ENCODE measurements at places on chromosomes 4 and X.

DNA sequence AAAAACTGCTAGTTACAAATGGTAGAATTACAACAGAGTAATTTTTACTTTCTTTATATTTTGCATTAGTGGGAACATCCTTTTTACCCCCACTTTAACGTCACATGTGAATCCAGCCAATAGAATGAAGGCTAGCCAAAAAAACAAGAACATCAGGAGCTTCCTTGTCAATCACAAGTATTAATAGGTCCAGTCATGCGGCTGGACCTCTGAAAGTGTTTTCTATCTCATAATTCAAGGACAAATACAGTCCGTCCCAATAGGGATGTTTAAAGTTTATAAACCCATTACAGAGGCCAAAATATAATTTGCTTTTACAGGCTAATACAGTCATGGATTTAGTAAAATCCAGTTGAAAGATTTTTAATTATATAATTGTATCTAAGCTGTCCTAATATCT is 110.7 kb downstream of the APBB2 start:
- DNase-seq, result no peak

GRCh38 chr4:13542577-13543031 is 1.7 kb downstream of the NKX3-2 start:
- DNase-seq, result no peak

- peak; percentile 35 for DNase-seq
Observed at GRCh38 chrX:140141444-140142029, 176.2 kb upstream of the CXorf66 start.

DNA sequence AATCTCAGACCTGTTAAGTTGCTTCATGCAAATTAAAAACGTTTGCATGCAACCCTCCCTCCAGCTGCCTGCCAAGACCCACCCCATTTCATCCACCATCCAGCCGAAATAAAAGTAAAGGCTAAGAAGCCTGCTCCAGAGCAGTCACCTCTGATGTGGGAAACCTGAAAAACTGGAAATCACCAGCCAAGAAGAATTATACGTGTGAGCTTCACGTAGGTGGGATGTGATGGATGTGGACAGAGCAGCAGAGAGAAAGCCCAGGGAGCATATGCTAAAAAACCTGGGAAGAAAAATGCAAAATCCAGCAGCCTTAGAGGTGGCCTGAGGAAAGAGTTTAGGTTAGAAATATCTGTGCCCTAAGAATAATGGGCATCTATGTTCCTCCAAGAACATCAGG is 160.6 kb upstream of the STS start:
- DNase-seq, result no peak

GRCh38 chr4:139762720-139763119 is 97.1 kb downstream of the MGST2 start:
- no peak for DNase-seq

- DNase-seq, result no peak
Observed at GRCh38 chr4:17915439-17915838, 104.7 kb downstream of the NCAPG start.

DNA sequence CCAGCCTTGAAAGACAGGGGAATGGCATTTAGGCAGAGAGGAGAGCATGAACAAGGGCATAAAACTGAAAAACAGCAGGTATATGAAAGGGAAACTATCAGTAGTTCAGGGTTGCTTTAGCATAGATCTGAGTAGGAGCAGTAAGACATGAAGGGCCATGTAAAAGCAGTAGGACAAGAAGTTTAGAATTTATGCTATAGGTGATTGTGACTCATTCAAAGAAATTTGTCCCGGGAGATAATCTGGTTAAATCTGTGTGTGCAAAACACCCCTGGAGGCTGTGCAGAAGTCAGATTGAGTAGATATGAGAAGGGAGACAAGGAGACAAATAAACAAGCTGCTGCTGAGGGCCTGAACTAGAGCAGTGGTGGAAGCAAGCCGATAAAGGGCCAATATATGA is 109.1 kb upstream of the BMP3 start:
- DNase-seq, result no peak
